ENCODE measurements at places on chromosomes 11 and 22.

DNA sequence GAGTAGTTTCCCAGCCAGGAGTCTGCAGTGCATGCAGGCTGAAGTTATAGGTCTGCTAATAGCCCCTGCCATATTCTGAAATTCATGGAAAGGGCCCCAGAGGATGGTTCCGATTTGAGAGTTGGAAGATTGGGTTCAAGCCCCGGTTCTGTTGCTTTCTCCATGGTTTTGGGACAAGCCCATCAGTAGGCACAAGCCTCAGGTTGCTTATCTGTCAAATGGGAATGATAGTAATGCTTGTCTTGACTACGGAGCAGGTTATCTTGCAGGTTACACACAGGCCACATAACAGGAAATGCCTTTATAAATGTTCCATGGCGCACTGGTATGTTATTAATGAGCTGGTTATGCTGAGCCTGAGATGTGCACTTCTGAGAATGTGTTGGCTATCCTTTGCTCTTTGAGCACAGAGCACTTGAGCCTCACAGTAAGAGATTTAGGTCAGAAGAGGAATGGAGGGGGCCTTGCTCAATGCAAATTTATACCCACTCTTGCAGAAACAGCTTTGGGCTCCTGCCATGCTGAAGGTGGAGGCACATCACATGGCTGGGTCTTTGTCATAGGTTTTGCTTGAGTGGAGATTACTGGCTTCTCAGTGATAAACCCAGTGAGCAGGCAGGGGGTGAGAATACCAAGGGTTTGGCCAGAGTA, 47.1 kb downstream of the ZNRF3 start:
- no peak for DNase-seq
- no peak overlapping the region for H3K27ac ChIP-seq
- H3K27me3 ChIP-seq = no peaks in the 10 kb centered on the region
- peaks cover 6% of the 10 kb centered on the region for H3K4me1 ChIP-seq
- H3K36me3 ChIP-seq = no peaks in the 10 kb centered on the region

- peak overlapping the region; percentile 55 for H3K27ac ChIP-seq
- peaks cover 27% of the 10 kb centered on the region for H3K36me3 ChIP-seq
- H3K27me3 ChIP-seq = no peaks in the 10 kb centered on the region
- H3K4me1 ChIP-seq = peaks cover 38% of the 10 kb centered on the region
- DNase-seq = peak; percentile 45
- H3K4me3 ChIP-seq = no peak overlapping the region
These were observed 28.9 kb downstream of the CREB3L1 start for GRCh38 chr11:46306296-46306853.

- H3K36me3 ChIP-seq = peaks cover 11% of the 10 kb centered on the region
- H3K4me1 ChIP-seq = peaks cover 32% of the 10 kb centered on the region
These were observed 2.4 kb downstream of the NCR3LG1 start for GRCh38 chr11:17353821-17354600.

GRCh38 chr11:69392104-69392653, 89.3 kb upstream of the LINC01488 start:
- no peak overlapping the region for H3K27ac ChIP-seq
- DNase-seq = no peak
- no peak overlapping the region for H3K4me3 ChIP-seq
- peaks cover 7% of the 10 kb centered on the region for H3K4me1 ChIP-seq
- no peaks in the 10 kb centered on the region for H3K27me3 ChIP-seq

GRCh38 chr22:45424241-45424731, 10.8 kb downstream of the RIBC2 start:
- H3K27ac ChIP-seq = no peak overlapping the region
- no peak for DNase-seq
- no peaks in the 10 kb centered on the region for H3K36me3 ChIP-seq
- peaks cover 16% of the 10 kb centered on the region for H3K27me3 ChIP-seq
- no peaks in the 10 kb centered on the region for H3K4me1 ChIP-seq

DNA sequence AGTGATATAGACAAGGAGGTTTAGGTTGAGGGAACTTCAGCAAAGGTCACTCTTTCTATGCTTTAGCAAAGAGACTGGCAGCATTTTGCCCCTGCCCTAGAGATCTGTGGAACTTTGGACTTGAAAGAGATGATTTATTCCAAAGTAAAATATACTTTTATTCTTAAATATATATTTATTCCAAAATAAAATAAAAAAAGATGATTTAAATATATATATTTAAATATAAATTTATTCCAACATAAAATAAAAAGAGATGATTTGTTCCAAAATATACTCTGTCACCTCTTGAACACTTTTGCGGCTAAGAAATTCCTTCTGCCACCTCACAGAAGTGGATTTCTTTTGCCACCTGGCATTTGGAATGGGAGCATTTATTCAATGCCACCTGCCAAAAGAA, 521.3 kb upstream of the CHORDC1 start:
- H3K4me3 ChIP-seq = no peak overlapping the region
- peaks cover 6% of the 10 kb centered on the region for H3K36me3 ChIP-seq
- no peaks in the 10 kb centered on the region for H3K4me1 ChIP-seq
- H3K27me3 ChIP-seq = no peaks in the 10 kb centered on the region

DNA sequence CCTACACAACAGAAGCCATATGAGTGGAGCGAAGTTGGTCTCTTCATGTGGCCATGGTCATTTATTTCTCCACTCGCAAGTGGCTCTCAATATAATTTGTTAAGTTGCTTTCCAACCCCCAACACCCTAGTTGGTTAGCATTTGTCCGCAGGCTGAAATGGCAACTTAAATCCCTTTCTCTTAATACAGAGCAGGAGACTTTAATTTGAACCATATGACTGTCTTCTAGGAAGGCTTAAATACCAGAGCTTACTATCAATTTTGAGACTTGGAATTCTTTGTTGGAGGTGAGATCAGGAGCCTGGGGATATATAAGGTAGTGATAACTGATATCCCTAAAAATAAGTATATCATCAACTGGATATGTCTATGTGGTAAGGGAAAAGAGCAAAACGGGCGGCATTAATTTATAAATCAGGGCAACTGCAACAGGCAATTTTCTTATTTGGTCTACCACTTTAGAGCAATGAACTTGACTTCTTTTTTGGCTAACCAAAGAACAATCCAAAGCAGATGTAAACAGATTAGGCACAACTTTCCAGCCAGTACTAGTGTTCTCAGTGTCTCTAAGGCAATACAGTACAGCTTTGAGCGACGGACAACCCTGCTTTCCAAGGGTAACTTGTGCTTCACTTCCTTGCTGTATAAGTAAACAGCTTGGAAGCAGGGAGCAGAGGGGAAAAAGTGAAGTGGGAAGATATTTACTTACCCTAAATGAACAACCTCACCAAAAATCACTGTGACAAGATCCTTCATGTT, 74.7 kb upstream of the APOA1 start:
- H3K4me3 ChIP-seq = no peak overlapping the region
- peaks cover 30% of the 10 kb centered on the region for H3K4me1 ChIP-seq
- no peak for DNase-seq
- no peaks in the 10 kb centered on the region for H3K36me3 ChIP-seq
- no peak overlapping the region for H3K27ac ChIP-seq

GRCh38 chr22:43226377-43227238, 39.7 kb upstream of the TTLL12 start:
- H3K4me3 ChIP-seq = no peak overlapping the region
- peaks cover 8% of the 10 kb centered on the region for H3K4me1 ChIP-seq
- peak; percentile 30 for DNase-seq

GRCh38 chr22:26164174-26164573, 5.1 kb upstream of the SEZ6L start:
- H3K4me3 ChIP-seq = no peak overlapping the region
- H3K36me3 ChIP-seq = peaks cover 4% of the 10 kb centered on the region
- peaks cover 6% of the 10 kb centered on the region for H3K27me3 ChIP-seq
- DNase-seq = no peak
- H3K4me1 ChIP-seq = no peaks in the 10 kb centered on the region

DNA sequence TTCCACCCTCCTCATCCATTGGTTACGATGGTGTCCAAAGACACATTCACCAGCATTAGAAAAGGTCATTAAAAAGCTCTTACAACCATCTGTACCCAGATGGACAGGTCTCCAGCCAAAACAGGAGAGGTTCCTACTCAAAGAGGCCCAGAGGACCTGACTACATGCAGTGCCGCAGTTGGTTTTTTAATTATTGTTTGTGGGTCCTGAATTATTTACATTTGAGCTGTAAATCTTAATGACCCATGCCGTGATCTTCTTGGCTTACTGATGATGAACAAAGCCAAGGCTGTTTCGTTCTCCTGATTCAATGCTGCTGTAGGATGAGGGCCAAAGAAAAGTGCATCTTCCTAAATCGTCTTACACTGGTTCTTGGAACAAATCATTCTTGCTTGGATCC, 83.7 kb downstream of the CADM1 start:
- no peaks in the 10 kb centered on the region for H3K27me3 ChIP-seq
- H3K4me1 ChIP-seq = no peaks in the 10 kb centered on the region
- DNase-seq = no peak
- no peaks in the 10 kb centered on the region for H3K36me3 ChIP-seq
- no peak overlapping the region for H3K27ac ChIP-seq

GRCh38 chr22:50481440-50482106, at the start of gene ADM2:
Gene ADM2 (plus strand): TSS chr22:50481543. CDS start chr22:50481848, 305 bp downstream.
- no peak within 1 kb of the TSS for H3K4me3 ChIP-seq
- peaks cover 15% of the 10 kb centered on the region for H3K4me1 ChIP-seq
- H3K27ac ChIP-seq = no peak within 1 kb of the TSS

- no peak for DNase-seq
These were observed 29.3 kb upstream of the OR10D3 start for GRCh38 chr11:124153821-124154220.

- H3K27ac ChIP-seq = peak overlapping the region; percentile 82
- H3K36me3 ChIP-seq = peaks cover 5% of the 10 kb centered on the region
- peak overlapping the region; percentile 73 for H3K4me3 ChIP-seq
- peaks cover 1% of the 10 kb centered on the region for H3K27me3 ChIP-seq
- peak; percentile 23 for DNase-seq
- peaks cover 63% of the 10 kb centered on the region for H3K4me1 ChIP-seq
These were observed 35.3 kb downstream of the BCR start for GRCh38 chr22:23215294-23216241.

DNA sequence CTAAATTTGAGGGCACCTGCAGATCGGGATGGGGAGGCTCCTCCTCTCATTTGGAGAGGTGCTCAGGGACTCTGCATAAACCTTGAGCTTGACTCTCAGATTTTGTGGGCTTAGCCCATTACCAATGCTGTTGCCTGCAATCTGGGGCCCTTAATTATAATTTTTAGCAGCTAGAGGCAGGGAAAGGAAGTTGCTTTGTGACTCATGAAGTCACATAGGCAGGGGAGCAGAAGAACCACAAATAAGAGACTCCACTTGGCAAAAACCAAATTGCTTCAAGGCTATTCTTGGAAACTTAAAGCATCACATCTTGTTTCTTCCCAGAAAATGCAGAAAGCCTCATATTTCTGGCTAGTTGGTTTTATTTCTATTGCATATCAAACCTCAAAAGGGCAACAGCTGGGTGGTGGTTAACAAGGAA, 46.9 kb downstream of the MICAL2 start:
- H3K4me1 ChIP-seq = peaks cover 71% of the 10 kb centered on the region
- H3K36me3 ChIP-seq = peaks cover 56% of the 10 kb centered on the region
- DNase-seq = peak; percentile 69
- peak overlapping the region; percentile 99 for H3K27ac ChIP-seq

DNA sequence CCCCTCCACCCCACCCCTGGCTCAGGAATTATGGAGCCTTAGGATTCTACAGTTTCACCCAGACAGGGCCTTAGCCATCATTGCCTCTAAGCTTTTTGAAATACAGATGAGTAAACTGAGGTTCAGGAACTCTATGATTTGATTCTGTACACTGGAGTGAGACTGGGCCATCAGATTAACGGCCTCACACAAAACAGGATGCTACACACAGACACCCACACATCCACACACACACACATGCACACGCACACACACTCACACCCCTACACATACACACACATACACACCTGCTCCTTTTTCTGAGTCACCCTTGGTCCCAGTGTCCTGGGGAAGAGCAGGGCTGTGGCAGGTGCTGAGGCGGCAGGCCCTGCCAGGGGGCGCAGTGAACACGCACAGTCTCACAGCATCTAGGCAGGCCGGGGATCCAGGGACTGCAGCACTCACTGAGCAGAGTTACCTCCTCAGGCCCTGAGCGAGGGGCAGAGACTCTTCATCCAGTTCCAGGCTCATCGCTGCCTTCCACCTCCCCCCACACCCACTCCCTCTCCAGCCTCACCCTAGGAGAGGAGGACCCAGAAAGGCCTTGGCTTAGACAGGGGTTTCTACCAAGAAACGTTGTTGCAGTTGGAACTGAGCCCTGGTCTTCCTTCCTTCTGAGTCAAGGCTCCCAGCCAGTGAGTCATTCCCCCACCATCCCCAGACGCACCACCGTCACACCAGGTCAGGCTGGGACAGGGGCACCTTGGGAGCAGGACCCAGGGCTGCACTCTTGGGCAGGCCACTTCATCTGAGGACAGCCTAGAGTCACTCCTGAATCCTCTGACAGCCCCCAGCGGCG, 89.8 kb upstream of the PARVA start:
- no peaks in the 10 kb centered on the region for H3K36me3 ChIP-seq
- H3K27me3 ChIP-seq = no peaks in the 10 kb centered on the region
- H3K27ac ChIP-seq = peak overlapping the region; percentile 96
- H3K4me1 ChIP-seq = peaks cover 91% of the 10 kb centered on the region

DNA sequence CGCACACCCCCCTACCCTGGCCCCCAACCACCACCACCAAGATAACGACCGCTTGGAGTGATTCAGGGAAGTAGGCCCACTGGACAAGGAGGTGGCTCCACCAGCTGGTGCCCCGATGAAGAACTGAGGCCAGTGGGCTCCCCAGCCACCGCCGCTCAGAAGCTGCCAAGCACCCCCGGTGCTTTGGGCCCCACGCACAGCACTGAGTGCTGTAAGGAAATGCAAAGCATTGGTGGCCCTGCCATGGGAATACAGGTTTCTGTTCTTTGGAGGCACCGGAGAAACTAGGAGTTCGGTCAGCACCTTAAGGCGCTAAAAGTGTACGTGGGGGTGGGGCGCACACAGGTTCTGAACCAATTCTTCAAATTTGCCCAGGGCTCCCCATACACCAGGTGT, 664 bp upstream of the PRSS23 start:
- peak overlapping the region; percentile 60 for H3K27ac ChIP-seq
- peaks cover 5% of the 10 kb centered on the region for H3K27me3 ChIP-seq
- no peak for DNase-seq
- peaks cover 11% of the 10 kb centered on the region for H3K36me3 ChIP-seq

GRCh38 chr11:83649528-83649855, 363.3 kb upstream of the CCDC90B start:
- DNase-seq = no peak
- H3K4me3 ChIP-seq = no peak overlapping the region
- no peak overlapping the region for H3K27ac ChIP-seq
- no peaks in the 10 kb centered on the region for H3K36me3 ChIP-seq
- peaks cover 6% of the 10 kb centered on the region for H3K27me3 ChIP-seq

DNA sequence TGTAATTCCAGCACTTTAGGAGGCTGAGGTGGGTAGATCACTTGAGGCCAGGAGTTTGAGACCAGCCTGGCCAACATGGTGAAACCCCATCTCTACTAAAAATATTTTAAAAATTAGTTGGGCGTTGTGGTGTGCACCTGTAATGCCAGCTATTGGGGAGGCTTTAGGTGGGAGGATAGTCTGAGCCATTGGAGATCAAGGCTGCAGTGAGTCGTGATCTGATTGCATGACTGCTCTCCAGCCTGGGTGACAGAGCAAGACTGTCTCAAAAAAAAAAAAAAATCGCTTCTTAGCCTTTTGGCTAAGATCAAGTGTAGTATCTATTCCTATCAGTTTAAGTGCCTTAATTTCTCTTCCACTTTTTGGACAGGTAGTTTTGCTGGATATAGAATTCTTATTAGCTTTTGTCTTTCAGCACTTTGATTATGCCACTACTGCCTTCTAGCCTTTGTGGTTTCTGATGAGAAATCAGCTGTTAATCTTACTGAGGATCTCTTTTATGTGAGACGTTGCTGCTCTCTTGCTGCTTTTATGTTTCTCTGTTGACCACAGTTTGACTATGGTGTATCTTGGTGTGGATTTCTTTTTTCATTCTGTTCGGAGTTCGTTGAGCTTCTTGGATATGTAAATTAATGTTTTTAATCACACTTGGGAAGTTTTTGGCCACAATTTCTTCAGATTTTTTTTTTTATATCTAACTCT, 24.7 kb downstream of the CHEK1 start:
- peaks cover 23% of the 10 kb centered on the region for H3K36me3 ChIP-seq
- peaks cover 1% of the 10 kb centered on the region for H3K27me3 ChIP-seq
- DNase-seq = no peak
- no peaks in the 10 kb centered on the region for H3K4me1 ChIP-seq
- H3K4me3 ChIP-seq = no peak overlapping the region

Measured in HFFc6 (cell line).